ENCODE measurements at places on chromosomes 3 and 15.
A peak's percentile ranks its signal among the peaks of the same experiment; 100 is the strongest.

- DNase-seq, result no peak
These were observed 22.3 kb downstream of the TIMP4 start for GRCh38 chr3:12136371-12136770.

- no peak for DNase-seq
These were observed 39.9 kb downstream of the NKIRAS1 start for GRCh38 chr3:23876923-23877322.

GRCh38 chr15:59166601-59167265 is 39.9 kb upstream of the LDHAL6B start:
- no peak for DNase-seq

- DNase-seq, result no peak
These were observed 99.5 kb upstream of the CNTN3 start for GRCh38 chr3:74713977-74714376.

GRCh38 chr3:155664925-155665695 is 79.8 kb downstream of the PLCH1 start:
- DNase-seq, result no peak

GRCh38 chr15:75823860-75824613 is 19.2 kb upstream of the UBE2Q2 start:
- no peak for DNase-seq

DNA sequence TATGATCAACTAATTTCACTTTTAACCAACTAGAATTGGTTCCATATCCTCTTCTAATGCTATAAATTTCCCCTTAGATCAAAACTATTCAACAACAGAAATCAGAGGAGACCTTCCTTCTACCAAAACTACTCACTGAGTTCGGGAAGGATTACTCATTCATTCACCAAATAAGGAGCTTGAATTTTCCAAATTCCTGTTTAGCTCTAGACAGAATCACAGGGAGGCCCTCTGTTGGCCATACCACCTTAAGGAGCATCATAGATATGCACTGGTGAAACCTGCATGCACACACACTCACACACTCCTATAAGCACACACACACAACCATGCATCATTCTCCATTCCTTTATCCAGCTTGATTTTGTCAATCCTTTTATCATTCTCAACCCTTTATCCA is 49.0 kb downstream of the SUCLG2 start:
- DNase-seq, result no peak

GRCh38 chr3:49998326-49998725 is 58.4 kb downstream of the RBM6 start:
- no peak for DNase-seq

DNA sequence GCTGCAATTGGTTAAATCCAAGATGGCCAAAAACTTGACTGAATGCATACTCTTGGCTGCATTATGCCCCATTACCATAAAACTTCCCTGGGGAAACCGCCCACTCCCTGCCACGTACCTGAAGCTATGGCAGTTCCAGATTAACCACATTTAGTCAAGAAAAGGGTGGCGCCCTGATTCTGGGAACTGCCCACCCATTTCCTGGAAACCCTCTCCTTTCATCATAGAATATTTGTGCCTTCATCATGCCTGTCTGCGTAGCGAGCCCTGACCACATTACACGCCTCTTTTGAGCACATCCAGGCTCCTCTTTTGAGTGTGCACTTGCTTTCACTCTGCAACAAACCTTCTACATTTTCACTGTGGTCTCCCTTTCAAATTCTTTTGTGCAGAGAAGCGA is 5.2 kb downstream of the LINS1 start:
- peak; percentile 95 for DNase-seq

- DNase-seq, result no peak
These were observed 9.7 kb downstream of the CCDC12 start for GRCh38 chr3:46966811-46967210.

GRCh38 chr3:140236836-140237501 is 302.0 kb downstream of the CLSTN2 start:
- DNase-seq, result no peak

DNA sequence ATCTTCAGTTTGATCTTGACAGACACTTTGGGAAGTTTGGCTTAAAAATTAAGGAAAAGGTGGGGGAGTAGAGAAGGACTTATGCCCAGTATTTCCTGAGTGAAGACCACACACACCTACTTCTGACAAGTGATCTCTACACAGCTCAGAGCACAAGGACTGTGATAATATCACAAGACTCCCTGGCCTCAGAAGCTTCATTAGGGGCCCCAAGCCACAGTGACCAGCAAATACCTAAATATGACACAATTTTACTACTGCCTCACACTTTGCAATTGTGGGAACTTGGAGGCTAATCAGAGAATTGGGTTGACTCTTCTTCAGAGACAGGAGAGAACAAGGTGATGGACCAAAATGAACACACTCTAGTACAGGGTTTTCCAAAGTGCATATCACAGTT is 2.6 kb downstream of the ILDR1 start:
- DNase-seq, result no peak

GRCh38 chr15:49379996-49380395 is 43.0 kb upstream of the FGF7 start:
- no peak for DNase-seq

- DNase-seq, result no peak
These were observed 97.9 kb upstream of the NANOGP8 start for GRCh38 chr15:35182841-35183479.

DNA sequence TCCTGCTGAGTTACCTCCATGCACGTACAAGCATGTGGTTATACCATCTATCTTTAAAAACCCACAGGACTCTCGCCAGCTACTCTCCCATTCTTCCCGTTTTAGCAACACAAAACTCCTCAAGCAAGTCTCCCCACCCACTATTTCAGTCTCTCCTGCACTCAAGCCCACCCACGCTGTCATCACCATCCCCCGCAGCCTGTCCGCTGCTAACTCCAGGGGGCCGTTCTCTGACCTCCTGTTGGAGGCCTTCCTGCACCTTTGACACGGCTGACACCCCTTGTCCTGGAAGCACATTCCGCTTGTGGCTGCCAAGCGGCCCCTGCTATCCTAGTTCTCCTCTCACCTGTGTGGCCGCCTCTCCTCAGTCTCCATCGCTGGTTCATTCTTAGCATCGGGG is 7.5 kb upstream of the PCSK6 start:
- no peak for DNase-seq

- no peak for DNase-seq
These were observed 70.9 kb downstream of the IGF1R start for GRCh38 chr15:98719137-98719740.

DNA sequence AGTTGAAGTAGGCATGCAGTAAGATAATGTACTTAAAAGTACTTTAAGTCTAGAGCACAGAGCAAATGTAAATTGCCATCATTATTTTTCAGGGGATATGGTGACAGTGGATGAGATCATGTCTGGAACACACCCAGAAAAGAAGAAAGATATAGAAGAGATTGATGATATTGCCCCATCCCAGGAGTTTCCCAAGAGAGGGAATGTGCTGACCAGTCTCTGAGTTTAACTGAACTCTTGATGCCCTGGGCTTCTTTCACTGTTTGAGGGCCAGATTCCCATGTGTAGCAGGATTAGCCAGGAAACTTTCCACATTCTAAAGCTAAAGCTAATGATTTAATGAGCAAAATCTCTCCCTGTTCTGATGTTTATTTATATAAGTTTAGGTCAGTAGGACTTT is 366.8 kb upstream of the UMPS start:
- DNase-seq, result no peak

DNA sequence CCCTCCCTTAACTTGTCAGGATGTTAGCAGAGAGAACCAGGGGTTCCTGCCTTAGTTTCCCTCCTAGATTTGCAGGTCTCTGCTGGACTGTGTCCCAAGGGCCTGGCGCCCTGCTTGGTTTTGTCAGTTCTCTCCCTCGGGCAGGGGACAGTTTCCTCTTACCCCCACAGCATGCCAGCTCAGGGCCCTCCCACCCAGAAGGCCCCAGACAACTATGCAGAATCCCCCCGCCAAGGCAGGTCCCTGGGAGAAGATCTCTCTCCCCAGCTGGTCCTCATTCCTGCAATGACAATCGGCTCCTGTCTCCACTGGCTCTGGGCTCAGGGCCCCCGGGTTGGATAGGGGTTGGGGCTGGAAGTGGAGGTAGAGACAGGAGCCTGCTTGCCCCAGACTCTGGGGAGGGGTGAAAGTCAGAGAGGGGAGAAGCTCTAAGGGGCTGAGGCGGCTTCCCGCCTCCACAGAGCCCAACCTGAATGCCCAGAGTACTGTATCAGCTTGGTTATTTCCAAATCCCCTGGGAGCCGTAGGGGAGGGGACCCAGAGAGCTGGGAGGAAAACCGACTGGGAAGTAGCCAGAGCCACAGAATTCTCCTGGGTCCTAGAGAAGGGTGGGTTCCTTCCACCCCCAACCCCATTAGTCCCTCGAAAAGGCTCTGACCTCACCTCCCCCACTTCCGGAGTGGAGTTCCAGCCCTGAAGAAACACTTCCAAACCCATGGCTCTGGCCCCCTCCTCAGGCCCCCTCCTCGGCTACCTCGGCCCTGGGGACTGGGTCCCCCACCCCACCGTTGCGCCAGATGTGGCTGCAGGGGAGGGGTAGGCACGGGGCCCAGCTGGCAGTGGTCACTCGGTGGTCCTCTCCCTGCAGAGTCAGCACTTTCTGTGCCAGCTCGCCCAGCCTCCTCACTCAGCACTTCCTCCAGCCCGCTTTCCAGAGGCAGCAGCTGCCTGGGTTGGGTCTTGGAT is 3.8 kb upstream of the LOXL1 start:
- no peak for DNase-seq

Data from activated CD4-positive, alpha-beta T cell treated with anti-CD3 and anti-CD28 coated beads, Interleukin-2, amount 50 U/mL, for 24 hours (primary cell).